Activated naive CD4-positive, alpha-beta T cell treated with anti-CD3 and anti-CD28 coated beads for 36 hours (primary cell): ENCODE measurements at places on chromosomes 4 and X. TPM values are rescaled to one million over a fixed set of nuclear protein-coding genes. Genes with fewer than 3 reads are reported as not detected.

DNA sequence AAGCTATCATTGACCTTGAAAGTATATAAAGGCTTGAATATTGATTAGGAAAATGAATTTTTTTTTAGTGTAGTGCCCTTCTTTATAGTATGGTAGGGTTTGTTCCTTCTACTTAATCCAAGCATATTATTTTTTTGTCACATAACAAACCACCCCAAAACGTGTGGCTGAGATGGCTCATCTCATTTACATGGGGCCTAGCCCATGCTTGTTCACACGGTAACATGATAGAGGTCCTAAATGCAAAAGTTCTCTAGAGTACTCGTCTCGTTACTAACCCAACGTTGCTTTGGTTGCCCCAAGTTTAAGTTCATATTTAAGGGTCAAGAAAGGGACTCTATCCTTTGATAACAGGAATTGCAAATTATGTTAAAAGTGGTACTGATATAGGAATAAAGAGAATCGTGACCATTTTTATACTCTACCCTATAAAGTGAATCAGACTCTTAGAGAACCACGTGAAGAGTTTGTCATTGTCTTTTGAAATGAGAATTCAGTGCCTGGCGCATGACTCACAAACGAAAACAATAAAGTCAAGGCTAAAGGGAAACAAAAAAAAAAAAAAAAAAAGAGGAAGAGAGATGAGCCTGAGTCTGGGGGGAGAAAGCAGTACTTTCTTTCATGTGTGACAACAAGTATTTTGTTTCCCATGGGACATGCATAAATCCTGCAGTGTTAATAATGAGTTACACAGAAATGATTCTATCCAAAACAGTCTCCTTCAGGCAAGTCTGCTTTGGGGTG, 402.8 kb upstream of the NWD2 start:
- DNase-seq = no peak

DNA sequence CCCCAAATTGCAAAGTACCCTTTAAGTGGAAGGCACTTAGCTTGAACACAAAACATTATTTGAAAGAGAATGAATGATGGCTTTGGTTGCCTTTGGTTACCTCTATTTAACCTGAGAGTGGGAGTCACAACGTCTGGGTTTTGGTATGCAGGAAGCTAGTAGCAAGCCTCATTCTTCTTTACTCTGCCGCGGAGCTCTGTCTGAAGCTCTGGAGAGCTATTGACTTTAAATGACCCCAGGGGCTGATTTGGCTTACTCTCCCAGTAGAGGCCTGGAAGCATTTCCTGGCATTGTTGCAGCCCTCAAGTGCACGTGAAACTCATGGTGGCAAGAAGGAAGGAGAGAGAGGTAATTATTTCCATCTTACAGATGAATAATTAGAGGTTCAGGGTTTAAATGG, 81.8 kb upstream of the MAGEA4 start:
- DNase-seq = no peak

The SUPT20HL1 gene
- not detected for total RNA-seq

The UCHL1 gene
- 3.5 TPM for total RNA-seq

The GPC4 gene
- 0.05 TPM for total RNA-seq

The RTL3 gene
- total RNA-seq = not detected

DNA sequence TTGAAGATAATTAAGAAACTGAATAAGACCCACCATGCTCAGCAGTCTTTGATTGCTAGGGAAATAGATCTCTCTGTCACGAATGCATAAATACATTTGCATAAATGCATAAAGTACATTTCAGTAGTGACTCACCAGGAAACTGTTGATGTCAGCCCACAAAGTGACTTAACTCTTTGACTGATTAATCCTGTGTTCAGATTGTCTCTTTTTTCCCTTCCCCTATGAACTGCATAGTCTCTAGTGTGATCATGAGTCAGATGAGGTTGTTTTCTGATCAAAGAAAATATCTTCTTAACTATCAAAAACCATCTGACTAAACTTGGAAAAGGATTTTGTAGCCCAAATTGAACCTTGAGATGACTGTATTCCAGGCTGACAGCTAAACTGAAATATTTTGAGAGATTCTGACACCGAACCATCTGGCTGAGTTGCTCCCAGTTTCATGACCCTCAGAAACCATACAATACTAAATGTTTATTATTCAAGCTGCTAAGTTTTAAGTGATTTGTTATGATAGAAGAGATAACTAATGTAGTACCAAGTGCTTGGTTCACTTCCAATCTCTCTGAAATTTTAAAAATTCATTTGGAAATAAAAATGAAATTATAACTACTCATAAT, 1381.5 kb upstream of the AGA start:
- no peak for DNase-seq

GRCh38 chr4:15250021-15250441, 177.8 kb upstream of the C1QTNF7 start:
- no peak for DNase-seq

The RUFY3 gene
- 14.9 TPM for total RNA-seq

The BEND4 gene
- 0.26 TPM for total RNA-seq

The CSAG2 gene
- 0.30 TPM for total RNA-seq

DNA sequence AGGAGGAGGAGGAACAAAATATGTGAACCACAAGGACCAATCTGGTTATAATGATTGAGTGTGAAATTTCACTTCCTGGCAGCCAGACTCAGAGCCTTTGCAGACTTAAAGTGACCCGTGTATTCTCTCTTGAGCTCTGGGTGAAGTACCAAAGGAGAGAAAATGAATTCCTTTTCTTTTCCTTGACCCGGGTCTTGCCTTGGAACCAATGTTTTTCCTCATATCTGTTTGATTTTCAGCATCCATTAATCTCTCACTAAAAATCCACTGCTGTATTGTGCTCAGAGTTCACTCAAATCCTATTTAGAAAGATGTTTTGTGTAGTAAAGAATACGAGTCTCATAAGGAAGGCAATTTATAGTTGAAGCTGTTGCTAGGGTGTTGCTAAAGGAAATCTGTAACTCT, 78.3 kb upstream of the C1QTNF7 start:
- no peak for DNase-seq

DNA sequence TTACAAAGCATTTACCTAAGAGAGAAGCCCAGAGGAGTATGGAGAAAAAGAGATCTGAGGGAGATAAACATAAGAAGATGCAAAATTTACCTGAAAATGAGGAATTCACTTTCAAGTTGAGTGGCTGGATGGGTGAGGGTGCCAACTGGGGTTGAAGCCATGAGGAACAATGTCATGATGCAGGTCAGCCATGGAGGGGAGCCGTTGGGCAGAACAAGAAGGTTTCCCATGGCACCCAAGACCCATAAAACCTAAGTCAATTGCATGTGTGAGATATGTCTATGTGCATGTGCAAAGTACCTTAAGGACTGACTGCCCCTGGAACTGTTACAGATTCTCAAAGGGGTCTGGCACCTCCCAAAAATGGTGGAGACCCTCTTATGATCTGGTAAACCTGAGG, 46.6 kb upstream of the PRRG1 start:
- no peak for DNase-seq

GRCh38 chr4:2698951-2699505, 57.1 kb downstream of the TNIP2 start:
- DNase-seq = no peak

The FAM9C gene
- total RNA-seq = not detected

The ERCC6L gene
- 9.5 TPM for total RNA-seq

DNA sequence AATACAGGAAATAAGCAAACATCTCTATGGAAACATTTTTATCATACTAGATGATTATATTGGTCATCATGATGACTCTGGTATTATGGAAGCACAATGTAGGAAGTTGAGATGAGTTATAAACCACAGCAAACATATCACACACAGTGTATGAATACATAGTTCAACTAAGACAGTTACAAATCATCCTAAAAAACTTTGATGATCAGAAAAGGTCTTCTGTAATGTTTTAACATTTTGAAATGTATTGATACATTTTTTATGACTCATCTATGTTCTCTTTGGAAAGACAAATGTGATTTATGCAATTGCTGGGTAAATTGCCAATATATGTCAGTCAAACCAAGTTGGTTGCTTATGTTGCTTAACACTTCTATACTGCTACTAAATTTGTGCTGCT, 4.8 kb downstream of the CXCL3 start:
- no peak for DNase-seq

The MAGEC1 gene
- total RNA-seq = not detected

DNA sequence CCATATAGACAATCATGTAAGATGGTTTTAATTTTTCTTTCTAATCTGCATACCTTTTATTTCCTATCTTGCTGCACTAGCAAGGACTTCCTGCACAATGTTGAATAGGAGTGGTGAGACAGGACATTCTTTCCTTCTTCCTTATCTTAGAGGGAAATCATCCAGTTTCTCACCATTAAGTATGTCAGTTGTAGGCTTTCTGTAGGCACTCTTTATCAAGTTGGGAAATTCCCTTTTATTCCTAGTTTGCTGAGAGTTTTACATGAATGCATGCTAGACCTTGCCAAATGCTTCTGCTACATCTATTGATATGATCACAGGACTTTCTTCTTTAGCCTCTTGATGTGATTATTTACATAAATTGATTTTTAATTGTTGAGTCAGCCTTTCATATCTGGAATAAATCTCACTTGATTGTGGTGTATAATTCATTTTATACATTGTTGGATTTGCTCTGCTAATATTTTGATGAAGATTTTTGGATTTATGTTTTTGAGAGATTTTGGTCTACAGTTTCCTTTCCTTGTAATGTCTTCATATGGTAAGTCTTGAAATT, 23.8 kb downstream of the RNF175 start:
- DNase-seq = no peak

The SSX4 gene
- not detected for total RNA-seq

GRCh38 chrX:76971393-76972376, 475.5 kb upstream of the FGF16 start:
- DNase-seq = peak; percentile 7

DNA sequence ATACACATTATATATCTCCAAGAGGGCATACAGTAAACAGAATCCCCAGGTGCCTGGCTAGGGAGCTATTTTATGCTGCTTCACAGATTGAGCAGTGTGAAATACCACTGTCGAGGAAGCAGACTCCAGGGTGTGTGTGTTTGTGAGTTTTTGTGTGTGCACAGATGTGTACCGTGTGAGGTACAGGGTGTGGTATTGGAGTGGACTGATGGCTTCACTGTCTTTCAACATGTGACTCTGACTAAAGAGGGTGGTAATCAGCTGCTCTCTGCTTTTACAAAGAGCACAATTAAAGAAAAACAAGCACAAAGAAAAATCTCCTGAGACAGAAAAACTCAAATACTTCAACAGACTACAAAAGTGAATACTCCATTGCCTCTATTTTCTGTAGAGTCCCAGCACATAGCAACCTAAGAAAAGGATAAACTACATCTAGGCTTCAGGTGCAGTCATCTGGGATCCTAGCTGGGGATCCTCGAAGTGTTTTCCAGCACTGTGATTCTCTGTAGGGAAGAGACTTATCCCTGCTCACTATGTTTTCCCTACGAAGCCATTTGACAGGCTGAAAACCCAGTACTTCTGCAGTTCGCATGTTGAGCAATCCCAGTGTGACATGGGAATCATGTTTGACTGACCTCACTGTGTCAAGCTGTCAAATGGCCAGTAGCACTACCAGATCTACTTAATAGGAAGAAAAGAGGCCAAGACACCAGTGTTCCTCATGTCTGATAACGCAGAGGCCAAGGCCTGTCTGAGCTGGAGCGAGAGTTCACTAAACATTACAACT, 100.3 kb downstream of the CDS1 start:
- no peak for DNase-seq

The CT45A3 gene
- total RNA-seq = not detected

The ABHD18 gene
- total RNA-seq = 17.0 TPM

The IL2 gene
- total RNA-seq = 147 TPM

DNA sequence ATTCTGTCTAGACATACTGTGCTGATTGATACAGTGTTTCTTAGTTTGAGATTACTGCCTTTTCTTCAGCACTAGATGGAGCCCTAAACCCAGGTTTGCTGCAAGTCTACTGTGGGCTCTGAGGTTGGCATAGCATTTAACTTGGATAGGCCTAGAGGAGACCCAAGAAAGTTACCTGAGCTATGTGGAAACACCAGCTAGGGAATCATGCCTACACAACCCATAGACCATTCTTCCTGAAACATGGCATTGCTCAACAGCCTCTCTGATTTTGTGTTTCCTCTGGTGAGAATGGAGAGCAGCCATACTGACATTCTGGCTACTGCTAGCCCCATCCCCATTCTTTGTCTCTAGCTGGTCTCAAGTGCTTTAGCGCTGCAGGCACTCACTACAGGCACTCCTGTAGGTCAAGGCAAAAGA, 287.7 kb upstream of the PCDH18 start:
- DNase-seq = no peak

- DNase-seq = no peak
Observed at GRCh38 chr4:53929311-53929710, 135.1 kb downstream of the CHIC2 start.

GRCh38 chr4:140427919-140428471, 547 bp upstream of the CLGN start:
- DNase-seq = no peak

DNA sequence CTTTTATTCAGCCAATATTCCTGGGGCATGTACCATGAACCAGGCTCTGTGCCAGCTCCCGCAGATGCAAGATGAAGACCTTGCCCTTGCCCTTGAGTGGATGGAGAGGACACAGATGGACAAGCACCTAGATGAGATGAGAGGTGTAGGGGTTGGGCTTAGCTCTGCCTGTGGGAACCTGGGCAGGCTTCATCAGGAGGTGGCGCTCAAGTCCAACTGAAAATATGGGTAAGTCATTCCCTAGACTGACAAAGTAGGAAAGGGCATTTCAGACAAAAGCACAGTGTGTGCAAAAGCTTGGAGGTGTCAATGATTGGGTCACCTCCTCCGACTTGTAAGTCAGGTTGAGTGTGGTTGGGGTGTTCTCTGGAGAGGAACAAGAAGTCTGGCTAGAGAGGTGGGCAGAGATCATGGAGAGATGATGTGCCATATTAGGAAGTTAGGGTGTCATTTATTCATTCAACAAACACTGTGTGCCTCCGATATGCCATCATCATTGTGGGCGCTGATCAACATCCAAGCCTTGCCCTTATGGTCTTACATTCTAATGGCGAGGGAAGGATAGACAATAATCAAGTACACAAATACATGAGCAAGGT, 64.6 kb downstream of the ANAPC4 start:
- DNase-seq = peak; percentile 56

The NAT8L gene
- total RNA-seq = 0.21 TPM

The UGT2B11 gene
- not detected for total RNA-seq

GRCh38 chrX:100363896-100364295, 46.2 kb downstream of the PCDH19 start:
- no peak for DNase-seq

The F9 gene
- total RNA-seq = not detected
